ENCODE measurements at places on chromosomes 6 and 20.

DNA sequence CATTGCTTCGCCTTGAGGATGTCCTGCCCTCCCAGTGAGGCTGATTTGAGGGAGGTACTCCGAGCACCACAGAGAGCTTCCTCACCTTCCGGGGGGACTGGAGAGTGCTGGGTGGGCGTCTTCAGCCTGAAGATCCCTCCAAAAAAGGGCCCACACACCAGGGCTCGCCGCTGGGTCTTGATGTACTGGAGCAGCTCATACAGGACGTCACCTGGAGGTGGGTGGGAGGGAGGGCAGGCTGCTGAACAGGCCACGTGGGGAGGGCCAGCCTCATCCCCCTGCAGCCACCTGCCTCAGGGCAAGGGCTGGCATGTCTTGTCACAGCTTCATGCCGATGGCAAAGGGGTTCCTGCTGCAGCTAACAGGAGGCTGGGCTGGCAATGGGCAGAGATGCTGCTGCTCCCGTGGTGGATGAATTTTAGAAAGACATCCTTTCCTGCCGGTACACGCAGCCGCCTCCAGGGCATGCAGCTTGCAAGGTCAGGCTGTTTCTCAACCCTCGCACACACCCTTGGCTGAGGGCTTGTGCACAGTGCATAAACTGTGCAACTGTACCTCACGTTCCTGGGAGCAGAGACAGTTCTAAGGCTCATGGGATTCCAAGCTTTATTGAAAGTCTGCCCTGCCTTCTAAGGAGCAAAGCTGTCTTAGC lies 14.0 kb downstream of the ETV7 start:
- DNase-seq, result no peak

GRCh38 chr6:25472306-25472705 lies 179.7 kb upstream of the SCGN start:
- no peak for DNase-seq

GRCh38 chr6:52815167-52816092 lies 11.8 kb upstream of the GSTA1 start:
- DNase-seq, result peak; percentile 54

GRCh38 chr20:37413379-37413778 lies 67.4 kb downstream of the SRC start:
- DNase-seq, result no peak

GRCh38 chr20:57025261-57025660 lies 241.2 kb downstream of the BMP7 start:
- no peak for DNase-seq

GRCh38 chr6:75952128-75952527 lies 120.3 kb downstream of the IMPG1 start:
- no peak for DNase-seq

- DNase-seq, result no peak
These were observed 10.4 kb downstream of the CD40 start for GRCh38 chr20:46128310-46129151.

DNA sequence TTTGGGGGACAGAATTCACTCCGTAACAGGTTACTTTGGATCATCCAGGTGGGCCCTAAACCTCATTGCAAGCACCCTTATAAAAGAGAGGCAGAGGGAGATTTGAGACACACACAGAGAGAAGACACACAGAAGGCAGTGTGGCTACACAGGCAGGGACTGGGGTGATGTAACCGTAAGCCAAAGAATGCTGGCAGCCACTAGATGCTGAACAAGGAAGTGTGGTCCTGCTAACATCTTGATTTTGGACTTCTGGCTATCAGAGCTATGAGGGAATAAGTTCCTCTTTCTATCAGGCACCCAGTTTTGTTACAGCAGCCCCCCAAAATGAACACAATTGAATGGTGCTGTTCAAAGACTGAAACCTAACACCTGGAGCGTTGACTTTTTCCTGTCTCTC lies 191.3 kb upstream of the MYLIP start:
- DNase-seq, result no peak

- no peak for DNase-seq
These were observed 161.3 kb upstream of the RREB1 start for GRCh38 chr6:6946206-6947155.

DNA sequence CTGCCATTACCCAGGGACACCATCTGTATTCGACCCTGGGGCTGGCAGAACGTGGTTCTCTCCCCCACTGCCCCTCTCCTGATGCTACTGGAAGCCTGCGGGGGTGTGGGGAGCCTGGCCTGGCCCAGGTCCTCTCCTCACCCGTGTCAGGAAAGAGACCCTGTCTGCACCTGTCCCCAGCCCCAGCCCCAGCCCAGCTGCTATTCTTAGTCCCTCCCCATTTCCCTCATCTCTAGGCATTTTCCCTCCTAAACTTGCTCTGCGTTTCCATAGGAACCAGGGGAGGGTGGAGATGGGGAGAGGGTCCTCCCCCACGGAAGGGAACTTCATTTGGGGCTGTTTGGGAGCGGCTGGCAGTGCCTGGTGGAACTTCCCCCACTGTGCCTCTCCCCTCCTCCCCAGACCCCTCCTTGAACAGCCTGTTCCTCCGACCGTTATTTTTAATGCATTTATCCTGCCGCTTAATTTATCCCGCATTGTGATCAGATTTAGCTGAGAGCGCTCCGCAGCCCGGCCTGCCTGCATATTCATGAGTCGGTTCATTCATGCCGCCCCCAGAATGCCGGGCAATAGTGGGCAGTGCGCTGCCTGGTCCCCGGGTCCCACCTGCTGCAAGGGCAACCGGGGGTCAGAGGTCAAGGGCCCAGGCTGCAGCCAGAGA lies 31.8 kb upstream of the DLGAP4 start:
- no peak for DNase-seq

DNA sequence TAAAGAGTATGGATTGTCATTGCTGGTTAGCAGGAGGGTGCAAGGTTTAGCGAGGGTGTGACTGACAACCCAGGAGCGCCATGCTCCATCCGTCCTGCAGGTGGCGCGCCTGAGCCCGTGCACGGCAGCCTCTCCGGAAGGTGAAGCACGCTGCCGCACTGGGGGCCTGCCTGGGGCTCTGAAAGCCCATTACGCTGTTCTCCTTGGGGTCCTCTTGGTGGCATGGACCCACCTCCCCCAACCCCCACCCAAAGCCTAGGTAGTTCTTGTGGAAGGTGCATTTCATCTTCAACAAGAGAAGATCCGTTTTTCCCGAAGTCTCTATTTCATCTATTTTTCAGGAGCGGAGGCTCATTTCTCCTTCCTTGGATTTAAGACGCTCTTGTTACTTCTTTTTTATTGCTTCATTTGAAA lies 197.4 kb upstream of the KCNG1 start:
- DNase-seq, result peak; percentile 61

DNA sequence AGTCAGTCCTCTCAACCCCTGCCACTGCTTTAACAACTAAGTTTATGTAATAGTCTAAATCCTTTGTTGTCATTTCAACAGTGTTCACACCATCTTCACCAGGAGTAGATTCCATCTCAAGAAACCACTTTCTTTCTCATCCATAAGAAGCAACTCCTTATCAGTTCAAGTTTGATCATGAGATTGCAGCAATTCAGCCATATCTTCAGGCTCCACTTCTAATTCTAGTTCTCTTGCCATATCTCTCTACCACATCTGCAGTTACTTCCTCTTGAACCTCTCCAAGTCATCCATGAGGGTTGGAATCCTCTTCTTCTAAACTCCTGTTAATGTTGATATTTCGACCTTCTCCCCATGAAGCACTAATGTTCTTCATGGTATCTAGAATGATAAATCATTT lies 57.9 kb upstream of the FOXO3 start:
- no peak for DNase-seq

DNA sequence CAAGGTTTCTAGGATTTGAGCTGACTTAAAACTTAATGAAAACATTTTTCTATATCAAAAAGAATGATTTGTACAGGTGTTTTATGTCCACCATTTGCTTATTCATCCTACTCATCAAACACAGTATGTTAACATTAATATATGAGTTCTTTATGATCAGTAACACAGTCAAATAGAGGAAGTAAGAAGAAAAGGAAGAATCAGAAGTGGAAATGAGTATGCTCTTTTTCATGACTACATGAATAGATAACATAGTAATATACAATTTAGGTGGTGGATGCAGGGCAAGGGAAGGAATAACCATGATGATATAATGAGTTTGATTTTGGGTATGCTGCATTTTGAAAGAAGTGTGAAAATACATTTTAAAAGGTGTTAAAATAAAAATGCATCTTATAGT lies 16.5 kb downstream of the KPNA5 start:
- DNase-seq, result no peak

DNA sequence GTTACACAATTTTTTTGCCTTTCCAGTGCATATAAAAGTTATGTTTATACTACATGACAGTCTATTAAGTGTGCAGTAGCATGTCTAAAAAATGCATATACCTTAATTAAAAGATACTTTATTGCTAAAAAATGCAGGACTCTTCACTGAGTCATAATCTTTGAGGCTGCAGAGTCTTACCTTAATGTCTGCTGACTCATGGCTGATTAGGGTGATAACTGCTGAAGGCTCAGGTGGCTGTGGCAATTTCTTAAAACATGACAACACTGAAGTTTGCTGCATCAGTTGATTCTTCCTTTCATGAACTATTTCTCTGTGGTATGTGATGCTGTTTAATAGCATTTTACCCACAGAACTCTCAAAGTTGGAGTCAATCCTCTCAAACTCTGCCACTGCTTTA lies 19.1 kb downstream of the ZSCAN23 start:
- DNase-seq, result no peak

- no peak for DNase-seq
These were observed 1302.1 kb upstream of the GJE1 start for GRCh38 chr6:140830666-140831065.

DNA sequence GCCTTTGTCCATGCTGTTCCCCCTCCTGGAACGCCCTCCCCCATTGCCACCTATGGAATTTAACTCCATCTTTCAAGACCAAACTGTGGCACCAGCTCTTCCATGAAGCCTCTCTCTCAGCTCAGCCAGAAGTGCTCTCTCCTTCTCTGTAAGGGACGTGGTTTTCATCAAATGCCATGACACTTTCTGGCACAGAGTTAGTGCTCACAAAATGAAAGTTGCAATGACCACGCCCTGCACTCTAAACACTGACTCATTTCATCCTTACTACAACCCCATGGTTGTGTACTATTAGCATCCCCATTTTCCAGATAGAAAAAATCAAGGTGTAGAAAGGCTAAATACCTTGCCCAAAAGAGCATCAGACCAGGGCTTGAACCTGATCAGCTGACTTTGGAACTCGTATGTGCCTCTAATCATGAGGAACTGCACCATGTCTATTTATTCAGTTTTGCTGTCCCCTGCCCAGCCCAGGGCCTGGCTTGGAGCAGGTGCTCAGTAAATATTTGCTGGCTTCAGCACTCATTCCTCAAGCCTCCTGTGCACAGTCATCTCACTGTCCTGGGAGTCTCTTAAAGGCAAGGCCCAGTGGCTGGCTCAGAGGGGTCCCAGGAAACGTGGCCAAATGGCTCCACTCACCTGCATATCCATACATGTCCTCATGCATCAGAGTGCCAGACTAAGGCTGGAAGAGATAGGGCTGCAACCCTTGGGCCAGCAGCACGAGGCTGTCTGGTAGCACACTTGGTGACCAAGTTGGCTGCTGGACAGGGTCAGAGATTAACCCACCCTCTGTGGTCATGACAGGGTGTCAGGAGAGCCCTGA lies 77.9 kb downstream of the MRPL14 start:
- DNase-seq, result peak; percentile 48

GRCh38 chr6:160333841-160334240 lies 14.3 kb upstream of the SLC22A3 start:
- DNase-seq, result no peak

DNA sequence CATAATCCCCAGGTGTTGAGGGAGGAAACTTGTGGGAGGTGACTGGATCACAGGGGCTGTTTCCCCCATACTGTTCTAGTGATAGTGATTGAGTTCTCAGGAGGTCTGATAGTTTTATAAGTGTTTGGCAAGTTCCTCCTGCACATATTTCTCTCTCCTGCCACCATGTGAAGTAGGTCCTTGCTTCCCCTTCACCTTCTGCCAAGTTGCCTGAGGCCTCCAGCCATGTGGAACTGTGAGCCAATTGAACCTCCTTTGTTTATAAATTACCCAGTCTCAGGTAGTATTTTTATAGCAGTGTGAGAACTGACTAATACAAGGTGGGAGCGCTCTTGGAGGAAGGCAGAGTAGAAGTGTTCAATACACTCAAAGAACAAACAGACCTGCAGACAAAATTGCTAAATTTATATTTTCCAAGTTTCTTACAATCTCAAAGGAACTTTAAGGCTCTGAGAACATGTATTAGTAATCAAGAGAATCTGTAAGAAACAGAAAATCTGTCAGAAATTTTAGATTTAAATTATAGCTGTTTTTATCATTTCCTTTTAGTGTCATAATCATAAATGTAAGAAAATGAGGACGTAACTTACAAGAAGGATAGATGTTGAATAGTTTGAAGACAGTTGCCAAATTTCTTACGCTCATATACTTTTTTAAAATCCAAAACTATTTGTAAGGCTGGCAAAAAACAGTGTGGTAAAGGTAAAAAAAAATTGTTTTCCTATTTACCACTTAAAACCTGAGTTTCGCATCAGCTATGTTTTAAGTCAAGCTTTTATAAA lies 77.7 kb downstream of the ASCC3 start:
- DNase-seq, result no peak

GRCh38 chr6:11919771-11920440 lies 92.2 kb upstream of the HIVEP1 start:
- no peak for DNase-seq

DNA sequence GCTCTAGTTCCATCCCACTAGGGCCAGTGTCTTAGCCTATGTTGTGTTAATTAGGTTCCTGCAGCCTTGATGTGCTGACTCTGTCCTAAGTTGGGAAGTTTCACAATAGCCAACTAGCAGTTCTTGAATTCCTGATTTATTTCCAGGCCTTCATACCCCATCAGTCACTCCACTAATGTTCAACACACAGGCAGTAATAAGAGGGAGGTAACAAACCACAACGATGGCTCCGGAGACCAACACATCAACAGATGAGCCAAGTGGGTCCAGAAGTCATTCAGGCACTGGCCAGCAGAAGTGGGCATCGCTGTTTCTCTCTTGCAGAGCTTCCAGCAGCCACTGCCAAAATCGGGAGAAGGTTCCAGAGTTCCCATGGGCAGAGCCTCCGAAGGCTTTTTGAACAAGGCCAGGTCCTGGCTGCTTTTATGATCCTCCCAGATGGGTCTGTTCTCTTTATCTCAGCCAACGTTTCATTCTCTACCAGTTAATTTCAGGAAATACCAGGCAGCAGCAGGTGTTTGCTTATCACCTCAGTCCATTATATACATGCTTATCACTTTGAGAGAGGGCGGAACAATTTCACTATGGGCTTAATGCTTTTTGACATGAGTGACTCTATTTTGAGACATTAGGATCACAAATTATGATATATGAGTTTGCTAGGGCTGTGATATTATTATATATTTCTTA lies 48.5 kb upstream of the NOP56 start:
- DNase-seq, result no peak

- no peak for DNase-seq
These were observed 378.6 kb downstream of the CD109 start for GRCh38 chr6:74074645-74075044.

Measured in activated CD4-positive, alpha-beta T cell treated with anti-CD3 and anti-CD28 coated beads, Interleukin-2, amount 50 U/mL, for 16 hours (primary cell).